ENCODE measurements at places on chromosomes 1 and 21.

GRCh38 chr1:48181669-48182367 lies 40.7 kb upstream of the SLC5A9 start:
- DNase-seq = no peak

DNA sequence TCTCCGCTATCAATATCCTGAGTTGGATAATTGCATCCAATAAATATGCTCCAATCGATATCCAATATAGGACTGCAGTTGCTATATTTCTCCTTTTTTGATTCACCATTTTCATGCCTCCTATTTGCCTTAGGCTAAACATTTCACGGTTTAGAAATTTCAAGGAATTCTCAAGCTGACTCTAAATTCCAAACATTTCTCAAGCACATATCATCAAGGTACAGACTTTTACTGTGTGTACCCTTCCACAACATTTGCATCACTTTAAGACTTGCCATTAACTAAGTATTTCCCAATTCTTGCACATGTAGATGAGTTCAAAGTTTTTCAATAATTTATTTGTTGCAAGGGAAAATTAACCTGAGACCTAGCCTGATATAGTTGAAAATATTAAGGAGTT lies 795.2 kb upstream of the TMPRSS15 start:
- DNase-seq = no peak

- DNase-seq = no peak
Observed at GRCh38 chr1:91172541-91172940, 150.7 kb upstream of the ZNF644 start.

DNA sequence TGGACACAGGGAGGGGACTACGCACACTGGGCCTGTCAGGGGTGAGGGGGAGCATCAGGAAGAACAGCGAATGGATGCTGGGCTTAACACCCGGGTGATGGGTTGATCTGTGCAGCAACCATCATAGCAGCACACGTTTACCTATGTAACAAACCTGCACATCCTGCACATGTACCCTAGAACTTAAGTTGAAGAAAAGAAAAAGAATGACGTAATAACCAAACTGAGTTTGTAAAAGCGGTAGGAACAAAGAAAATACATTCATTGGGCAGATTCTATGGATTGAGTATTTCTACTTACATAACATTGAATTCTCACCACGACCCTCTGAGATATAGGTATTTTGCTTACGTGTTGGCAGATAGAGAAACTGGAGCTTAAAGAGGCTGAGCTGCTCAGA lies 468.4 kb downstream of the TTLL7 start:
- no peak for DNase-seq

DNA sequence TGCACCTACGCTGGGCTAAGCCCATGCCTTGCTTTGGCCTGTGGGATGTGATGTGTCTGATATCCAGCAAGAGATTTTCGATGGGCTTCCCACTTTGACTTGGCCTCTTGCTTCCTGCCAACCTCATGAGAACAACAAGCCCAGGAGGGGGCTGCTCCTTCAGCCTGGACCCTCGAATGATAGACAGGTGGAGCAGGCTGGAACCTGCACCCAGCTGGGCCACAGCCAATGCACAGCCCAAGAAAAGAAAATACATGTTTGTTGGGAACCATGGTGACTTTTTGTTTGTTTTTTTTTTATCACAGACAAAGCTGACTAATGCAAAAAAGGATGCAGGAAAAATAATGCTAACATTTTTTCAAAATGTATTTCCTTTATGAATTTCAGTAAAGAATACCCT lies 144.3 kb downstream of the LMX1A start:
- DNase-seq = no peak

- no peak for DNase-seq
Observed at GRCh38 chr1:22829309-22829989, 118.8 kb downstream of the EPHB2 start.

DNA sequence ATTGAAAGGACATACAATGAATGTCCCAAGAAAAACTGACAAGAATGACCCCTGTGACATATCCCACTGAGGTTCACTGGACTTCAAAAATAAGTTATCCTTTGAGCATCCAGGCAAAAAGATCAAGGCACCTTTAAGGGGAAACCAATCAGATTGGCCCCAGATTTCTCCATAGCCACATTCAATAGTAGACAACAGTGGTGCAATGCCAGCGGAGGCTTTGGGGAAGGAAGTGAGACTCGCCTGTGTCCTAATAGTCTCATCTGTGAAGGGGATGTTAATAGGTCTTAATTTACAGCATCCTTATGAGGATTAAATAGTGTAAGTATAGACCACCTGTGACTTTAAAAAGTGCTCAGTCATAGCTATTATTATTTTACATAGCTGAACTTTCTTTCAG lies 21.5 kb downstream of the RPL5 start:
- no peak for DNase-seq

- DNase-seq = no peak
Observed at GRCh38 chr1:201514466-201514865, 7.5 kb upstream of the CSRP1 start.

GRCh38 chr1:25912076-25912831 lies 6.0 kb upstream of the STMN1 start:
- DNase-seq = no peak

- no peak for DNase-seq
Observed at GRCh38 chr1:241611736-241612135, 28.4 kb downstream of the CHML start.

DNA sequence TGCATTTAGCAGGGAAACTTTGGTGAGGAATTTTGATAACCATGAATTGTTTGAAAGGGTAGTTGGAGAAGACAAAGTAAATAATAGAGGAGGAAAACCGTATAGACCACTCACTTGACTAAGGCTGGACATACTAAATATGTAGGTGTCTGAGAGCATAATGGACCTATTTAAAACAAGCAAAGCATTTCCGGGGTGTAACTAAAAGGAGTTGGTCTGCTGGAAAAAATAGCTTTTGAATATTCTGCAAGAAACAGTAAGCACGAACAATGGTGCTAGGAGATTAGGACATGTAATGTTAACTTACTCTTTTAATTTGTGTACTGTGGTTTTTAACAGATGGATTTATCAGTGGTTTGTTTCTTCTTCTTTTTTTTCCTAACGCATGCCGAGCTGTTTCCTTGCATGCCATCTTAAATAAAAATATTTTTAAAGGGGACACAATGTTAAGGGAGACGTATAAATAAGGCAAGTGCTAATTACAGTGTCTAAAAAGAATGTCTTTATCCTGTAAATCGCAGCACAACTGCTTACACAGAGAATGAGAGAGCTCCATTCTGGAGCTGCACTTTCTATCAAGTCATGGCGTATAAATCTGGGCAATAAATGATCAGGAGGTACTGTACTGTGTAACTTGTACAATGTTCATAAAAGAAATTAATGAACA lies 492.1 kb downstream of the LMO4 start:
- no peak for DNase-seq

DNA sequence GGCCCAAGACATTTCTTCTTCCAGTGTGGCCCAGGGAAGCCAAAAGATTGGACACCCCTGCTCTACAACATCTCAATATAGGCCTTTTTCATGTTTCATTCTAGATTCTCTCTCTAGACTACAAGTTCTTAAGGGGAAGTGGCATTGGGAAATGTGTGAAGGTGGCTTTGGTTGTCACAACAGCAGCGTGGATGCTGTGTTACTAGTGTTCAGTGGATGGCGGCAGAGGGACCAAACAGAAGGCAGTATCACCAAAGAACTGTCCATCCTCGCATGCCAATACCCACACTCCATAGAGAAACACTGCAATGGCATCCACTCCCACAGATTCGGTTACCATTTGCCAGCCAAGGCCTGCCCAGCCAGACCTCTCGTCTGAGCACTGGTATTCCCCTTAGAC lies 24.3 kb upstream of the IFNAR2 start:
- no peak for DNase-seq

- DNase-seq = no peak
Observed at GRCh38 chr1:157968946-157969345, 24.5 kb upstream of the KIRREL1 start.

DNA sequence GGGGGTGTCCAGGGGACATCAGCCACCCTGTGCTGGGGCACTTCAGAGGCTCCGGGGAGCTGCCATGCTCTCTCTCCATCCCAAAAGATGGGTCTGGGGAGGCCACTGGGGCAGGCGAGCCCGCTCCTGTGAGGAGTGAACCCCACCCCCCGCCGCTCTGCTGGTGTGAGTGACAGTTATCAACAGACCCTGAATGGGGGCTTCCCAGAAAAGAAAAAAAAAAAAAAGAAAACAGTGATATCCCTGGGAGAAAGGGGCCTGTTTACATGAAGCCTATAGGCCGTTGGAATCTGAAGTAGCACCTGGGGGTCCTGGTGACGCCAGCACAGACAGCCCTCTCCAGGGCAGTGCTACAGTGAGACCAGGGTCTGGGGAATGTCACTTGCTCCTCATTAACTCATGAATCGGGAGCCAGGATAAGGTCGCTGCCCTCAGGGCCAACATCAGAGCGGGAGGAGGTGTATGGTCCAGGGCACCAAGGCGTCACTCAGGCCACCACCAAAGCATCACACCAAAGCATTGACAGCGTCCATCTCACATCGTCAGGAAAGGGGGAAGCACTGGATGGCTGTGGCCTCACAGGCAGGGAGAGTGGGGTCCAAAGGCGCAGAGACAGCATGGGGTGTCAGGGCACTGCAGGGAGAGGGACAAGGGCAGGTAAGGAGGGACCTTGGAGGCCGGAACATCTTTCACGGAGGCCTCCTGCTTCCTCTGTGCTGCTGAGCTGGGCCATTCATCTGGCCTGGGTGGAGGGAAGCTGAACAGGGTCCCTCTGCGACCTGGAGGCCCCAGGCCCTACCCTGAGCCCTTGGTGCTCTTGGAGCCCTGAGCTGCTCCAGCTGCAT lies 8.4 kb upstream of the NPHP4 start:
- no peak for DNase-seq
